ENCODE measurements at places on chromosomes 6 and 20. TPM values are rescaled to one million over a fixed set of nuclear protein-coding genes. Genes with fewer than 3 reads are reported as not detected.
A peak's percentile ranks its signal among the peaks of the same experiment; 100 is the strongest.

- H3K4me3 ChIP-seq, result no peak overlapping the region
- H3K4me1 ChIP-seq, result no peaks in the 10 kb centered on the region
- no peaks in the 10 kb centered on the region for H3K36me3 ChIP-seq
- no peak for DNase-seq
- no peaks in the 10 kb centered on the region for H3K27me3 ChIP-seq
- no peak overlapping the region for H3K27ac ChIP-seq
Measured at GRCh38 chr6:39992861-39993622, 58.8 kb upstream of the MOCS1 start.

DNA sequence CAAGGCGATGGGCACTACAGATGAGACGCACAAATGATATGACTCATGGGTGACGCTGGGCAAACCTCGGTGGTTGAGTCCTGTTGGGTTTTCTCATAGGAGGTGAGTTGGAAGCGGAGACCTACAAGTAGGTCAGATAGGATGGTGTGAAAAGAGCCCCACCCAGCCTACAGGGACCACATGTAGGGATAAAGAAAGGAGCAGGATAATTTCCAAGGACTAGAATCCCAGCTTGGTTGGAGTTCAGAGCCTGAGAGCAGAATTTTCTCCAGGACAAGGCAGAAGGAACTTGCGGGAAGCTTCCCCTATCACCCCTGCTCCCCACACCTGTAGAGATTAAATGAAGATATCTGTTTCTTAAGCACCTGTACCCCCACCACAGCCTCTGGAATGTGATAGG lies 489.7 kb upstream of the CDH4 start:
- DNase-seq, result no peak
- no peaks in the 10 kb centered on the region for H3K27me3 ChIP-seq
- no peak overlapping the region for H3K27ac ChIP-seq
- no peaks in the 10 kb centered on the region for H3K36me3 ChIP-seq

DNA sequence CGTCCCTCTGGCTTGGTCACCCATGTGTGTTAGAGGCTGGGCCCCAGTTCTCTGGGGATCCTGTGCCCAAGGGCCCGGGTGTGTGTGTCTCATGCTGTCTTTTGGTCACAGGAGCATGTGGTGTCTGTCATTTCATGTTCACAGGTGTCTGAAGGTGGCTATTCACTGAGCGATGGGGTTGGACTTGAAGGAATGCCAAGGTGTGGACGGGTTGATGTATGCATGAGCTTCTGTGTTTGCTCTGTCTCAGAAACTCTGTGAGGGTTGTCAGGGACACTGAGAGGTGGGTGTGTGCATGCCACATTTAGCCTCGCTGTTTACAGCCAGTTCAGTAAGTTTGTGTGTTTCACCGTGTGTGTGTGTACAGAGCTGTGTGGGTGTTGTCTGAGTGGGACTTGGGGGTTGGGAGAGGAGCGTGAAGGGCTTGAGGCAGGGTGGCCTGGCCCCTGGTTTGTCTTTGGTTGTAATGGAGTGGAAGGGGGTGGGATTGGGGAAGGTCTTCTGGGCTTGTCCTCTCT lies 1.2 kb downstream of the DDR1 start:
- H3K27me3 ChIP-seq, result no peaks in the 10 kb centered on the region
- H3K4me3 ChIP-seq, result peak overlapping the region; percentile 62
- H3K27ac ChIP-seq, result peak overlapping the region; percentile 69
- H3K4me1 ChIP-seq, result peaks cover 46% of the 10 kb centered on the region

- no peaks in the 10 kb centered on the region for H3K27me3 ChIP-seq
- no peak for DNase-seq
- no peak overlapping the region for H3K27ac ChIP-seq
- H3K4me1 ChIP-seq, result no peaks in the 10 kb centered on the region
- no peaks in the 10 kb centered on the region for H3K36me3 ChIP-seq
Measured at GRCh38 chr20:14434384-14435136, 97.1 kb upstream of the FLRT3 start.

DNA sequence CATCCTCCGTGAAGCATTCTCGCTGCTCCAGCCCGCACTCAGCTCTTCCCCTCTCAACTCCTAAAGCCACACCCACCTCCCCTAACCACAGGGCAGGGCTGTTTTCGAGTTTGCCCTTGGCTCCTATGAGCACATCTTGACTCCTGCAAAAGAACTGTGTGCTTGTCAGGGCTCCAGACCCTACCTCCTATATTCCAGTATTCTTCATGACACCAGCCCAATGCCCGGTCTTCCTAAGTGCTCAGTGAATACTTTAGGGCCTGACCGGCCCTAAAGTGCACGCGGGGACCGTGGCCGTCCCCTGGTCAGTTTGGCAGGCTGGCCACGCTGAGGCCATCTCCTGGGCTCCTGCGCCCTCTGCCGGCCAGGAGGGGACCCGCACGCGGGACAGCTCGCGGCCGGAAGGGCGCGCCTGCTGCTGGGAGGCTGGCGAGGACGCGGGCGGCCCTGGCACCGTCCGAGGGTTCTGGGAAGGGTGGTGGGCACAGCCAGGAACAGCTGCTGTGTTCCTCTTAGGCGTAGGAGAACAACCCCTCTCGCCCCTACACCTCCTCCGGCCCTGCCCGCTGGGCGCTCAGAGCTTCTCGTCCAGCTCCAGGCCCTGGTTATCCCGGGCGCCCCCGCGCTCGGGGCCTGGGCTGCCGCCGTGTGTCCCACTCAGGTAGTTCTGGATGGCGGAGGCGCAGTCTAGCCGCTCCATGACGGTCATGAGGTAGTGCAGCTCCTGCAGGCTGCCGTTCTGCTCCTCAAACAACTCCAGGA lies 11.0 kb downstream of the UNC5CL start:
- H3K4me1 ChIP-seq, result peaks cover 20% of the 10 kb centered on the region
- H3K36me3 ChIP-seq, result no peaks in the 10 kb centered on the region
- H3K4me3 ChIP-seq, result peak overlapping the region; percentile 55
- H3K27ac ChIP-seq, result peak overlapping the region; percentile 91

DNA sequence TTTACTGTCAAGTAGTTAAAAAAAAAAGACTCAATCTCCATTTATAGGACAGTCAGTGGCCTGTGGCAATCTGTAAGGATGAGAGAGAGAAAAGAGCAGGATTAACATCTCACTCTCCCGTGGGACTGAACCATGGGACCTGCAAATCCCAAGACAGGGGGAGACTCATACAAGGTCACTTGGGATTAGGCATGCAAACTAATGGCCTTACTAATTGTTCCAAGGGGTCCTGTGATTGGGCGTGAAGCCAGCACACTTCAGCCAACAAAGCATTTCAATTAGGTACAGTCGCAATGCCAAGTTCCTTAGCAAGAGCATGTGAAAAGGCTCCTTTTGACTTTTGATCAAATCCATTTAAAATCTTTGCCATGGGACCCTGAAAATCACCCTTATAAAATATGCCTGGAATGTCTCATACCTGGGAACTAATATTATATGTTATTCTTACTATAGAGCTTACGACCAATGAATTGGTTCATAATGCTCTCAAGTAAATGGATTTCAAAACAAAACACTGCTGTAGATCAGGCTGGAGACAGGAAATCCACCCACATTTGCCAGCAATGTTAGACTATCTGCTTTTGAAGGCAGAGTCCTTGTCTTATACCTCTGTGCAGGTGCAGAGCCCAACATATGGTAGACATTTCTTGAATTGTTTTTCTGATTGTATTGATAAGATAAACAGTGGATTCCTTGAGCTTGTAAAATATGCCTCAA lies 412.5 kb downstream of the GJA1 start:
- H3K36me3 ChIP-seq, result no peaks in the 10 kb centered on the region
- H3K4me1 ChIP-seq, result no peaks in the 10 kb centered on the region
- H3K27me3 ChIP-seq, result no peaks in the 10 kb centered on the region

GRCh38 chr20:54194724-54195438 lies 13.0 kb upstream of the PFDN4 start:
- H3K4me1 ChIP-seq, result peaks cover 11% of the 10 kb centered on the region
- peak; percentile 30 for DNase-seq
- no peak overlapping the region for H3K4me3 ChIP-seq
- H3K27me3 ChIP-seq, result no peaks in the 10 kb centered on the region

- H3K36me3 ChIP-seq, result no peaks in the 10 kb centered on the region
- H3K4me1 ChIP-seq, result no peaks in the 10 kb centered on the region
Measured at GRCh38 chr6:147119310-147119709, 84.9 kb upstream of the STXBP5 start.

DNA sequence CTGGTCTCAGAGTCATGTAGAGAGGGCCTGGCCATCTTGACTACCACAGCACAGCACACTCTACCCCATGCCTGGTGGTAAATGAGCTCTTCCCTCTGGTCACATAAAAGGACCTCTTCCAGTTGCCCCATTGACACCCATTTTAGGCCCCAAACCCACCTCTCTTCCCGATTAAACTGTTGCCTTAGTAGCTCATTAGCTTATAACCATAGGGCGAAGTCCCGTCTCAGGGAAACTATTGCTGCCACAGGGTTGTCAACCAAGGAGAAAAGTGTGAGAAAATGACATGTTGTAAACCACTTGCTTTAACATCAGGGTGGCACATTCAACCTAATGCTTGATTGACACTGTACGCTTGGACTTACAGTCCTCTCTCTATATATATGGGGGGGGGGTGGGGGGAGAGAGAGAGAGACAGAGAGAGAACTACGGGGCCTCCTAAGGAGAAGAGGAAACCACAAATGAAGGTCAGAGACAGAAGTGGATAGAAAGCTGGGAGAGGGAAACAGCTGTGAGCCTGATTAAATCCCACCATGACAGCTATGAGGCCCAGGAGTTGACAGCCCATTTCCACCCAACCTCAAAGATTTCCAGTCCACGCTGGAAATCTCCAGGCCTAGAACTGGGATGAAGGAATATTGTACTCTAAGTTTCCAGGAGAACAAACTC lies 14.9 kb upstream of the BTN1A1 start:
- H3K27me3 ChIP-seq, result no peaks in the 10 kb centered on the region
- no peaks in the 10 kb centered on the region for H3K4me1 ChIP-seq
- no peak for DNase-seq
- H3K36me3 ChIP-seq, result no peaks in the 10 kb centered on the region
- no peak overlapping the region for H3K4me3 ChIP-seq

DNA sequence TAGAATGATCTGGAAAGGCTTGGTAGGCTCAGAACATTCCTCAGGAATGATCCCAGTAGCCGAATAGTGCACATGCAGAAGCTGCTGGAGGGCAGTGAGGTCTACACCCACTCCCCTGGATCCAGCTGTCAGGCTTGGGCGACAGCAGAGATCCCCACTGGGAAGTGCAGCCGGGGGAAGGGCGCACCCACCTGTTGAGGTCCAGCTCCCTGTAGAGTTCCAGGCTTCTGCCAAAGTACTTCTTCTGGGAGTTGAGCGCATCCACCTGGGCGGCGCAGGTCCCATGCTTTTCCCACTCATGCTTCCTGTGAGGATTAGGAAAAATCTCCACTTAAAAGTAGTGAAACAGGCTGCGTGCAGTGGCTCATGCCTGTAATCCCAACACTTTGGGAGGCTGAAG lies 17.6 kb downstream of the RNASET2 start:
- H3K27me3 ChIP-seq, result no peaks in the 10 kb centered on the region
- no peaks in the 10 kb centered on the region for H3K4me1 ChIP-seq
- H3K4me3 ChIP-seq, result no peak overlapping the region
- DNase-seq, result no peak
- H3K27ac ChIP-seq, result no peak overlapping the region
- H3K36me3 ChIP-seq, result no peaks in the 10 kb centered on the region

DNA sequence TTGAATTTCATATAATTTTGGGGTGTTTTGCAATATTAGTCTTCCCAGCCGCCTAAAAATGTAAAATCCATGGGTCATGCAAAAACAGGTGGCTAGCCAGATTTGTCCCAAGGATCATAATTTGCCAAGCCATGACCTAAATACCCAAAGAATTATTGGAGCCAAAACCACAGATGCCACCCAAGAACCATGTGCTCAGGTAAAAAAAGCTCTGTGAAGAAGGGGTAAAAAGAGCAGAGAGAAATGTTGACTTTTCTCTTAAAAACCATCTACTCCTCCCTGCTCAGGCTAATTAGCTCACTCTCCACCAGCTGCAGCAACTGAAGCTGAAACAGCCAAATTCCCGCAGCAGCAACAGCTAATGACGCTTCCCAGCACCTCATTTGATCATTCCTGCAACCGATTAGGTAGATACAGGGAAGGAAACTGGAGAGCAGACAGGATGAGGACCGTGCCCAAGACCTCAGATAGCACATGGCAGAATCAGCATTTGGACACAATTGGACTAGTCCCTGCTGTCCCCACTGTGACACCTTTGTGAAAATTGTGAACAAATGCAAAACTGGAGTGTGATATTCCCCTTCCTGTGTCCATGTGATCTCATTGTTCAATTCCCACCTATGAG lies 107.9 kb upstream of the NXT1 start:
- no peak overlapping the region for H3K27ac ChIP-seq
- no peaks in the 10 kb centered on the region for H3K4me1 ChIP-seq
- no peaks in the 10 kb centered on the region for H3K27me3 ChIP-seq

DNA sequence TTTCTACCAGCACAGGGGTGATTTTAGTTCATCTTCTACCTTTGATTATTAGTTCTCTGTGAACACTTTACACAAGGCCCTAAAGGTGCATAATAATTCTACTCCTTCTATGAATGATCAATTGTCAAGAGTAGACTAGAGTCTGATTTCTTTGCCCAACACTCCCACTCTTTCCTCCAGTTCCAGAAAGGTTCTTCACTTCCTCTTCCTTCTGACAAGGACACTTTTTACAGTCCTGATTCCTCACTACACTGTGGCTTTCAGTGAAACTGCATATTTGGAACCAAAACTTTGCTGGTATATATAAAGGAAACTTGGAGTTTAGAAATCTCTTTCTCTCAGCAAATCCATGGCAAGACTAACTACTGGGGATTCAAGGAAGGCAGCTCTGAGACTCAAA lies 10.6 kb upstream of the RSPO3 start:
- peaks cover 8% of the 10 kb centered on the region for H3K27me3 ChIP-seq
- H3K27ac ChIP-seq, result no peak overlapping the region
- DNase-seq, result no peak
- no peak overlapping the region for H3K4me3 ChIP-seq
- no peaks in the 10 kb centered on the region for H3K36me3 ChIP-seq
- H3K4me1 ChIP-seq, result no peaks in the 10 kb centered on the region

SNX14 gene
- 119 TPM for total RNA-seq

GPR6 gene
- total RNA-seq, result not detected

BNIP5 gene
- total RNA-seq, result not detected

Data from Panc1 (cell line).